Globus pallidus (tissue), 1 donor: ENCODE measurements at places on chromosomes 5 and 9.

DNA sequence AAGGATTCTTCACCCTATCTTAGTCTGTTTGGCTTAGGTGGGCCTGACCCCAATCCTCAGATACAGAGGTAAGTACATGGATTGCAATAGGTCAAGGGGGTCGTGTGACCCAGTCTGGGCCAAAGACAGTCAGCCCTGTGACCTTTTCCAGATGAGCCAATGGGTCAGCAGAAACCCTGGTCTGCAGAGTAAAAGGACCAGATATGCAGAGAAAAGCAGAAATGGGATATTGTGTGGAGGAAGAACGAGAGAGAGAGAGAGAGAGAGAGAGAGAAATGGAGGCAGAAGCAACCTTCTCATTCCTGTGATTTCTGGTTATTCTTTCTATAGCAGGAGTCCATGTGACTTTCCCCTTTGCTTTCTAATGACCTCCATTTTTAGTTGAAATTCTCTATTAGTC lies 40.4 kb upstream of the CRB2 start:
- no peak for DNase-seq

DNA sequence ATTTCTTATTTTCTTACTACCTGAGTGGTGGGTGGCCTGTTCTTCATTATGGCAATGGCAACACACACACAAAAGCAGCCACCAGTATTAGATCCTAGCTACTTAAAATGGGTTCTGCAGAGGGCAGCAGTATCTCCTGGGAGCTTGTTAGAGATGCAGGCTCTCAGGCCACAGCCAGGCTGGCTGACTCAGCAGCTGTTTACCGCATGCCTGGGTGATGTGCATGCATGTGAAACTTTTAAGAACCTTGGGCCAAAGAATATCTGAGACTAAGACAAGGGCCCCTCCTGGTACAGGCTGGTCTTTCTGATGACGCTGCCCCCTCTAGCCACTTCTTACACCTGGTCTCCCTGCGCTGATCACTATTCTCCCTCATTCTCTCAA lies 399.0 kb downstream of the MED10 start:
- no peak for DNase-seq

GRCh38 chr5:111748304-111748763 lies 8.7 kb downstream of the NREP start:
- no peak for DNase-seq

GRCh38 chr5:122849771-122850170 lies 4.4 kb downstream of the SNX24 start:
- DNase-seq = no peak

GRCh38 chr9:5524090-5524489 lies 13.8 kb downstream of the PDCD1LG2 start:
- no peak for DNase-seq

- DNase-seq = no peak
Measured at GRCh38 chr9:35907711-35908503, 1.4 kb upstream of the SPAAR start.

- no peak for DNase-seq
Measured at GRCh38 chr5:112064271-112064701, 307.3 kb upstream of the NREP start.

GRCh38 chr9:132141948-132142594 lies 19.8 kb upstream of the NTNG2 start:
- no peak for DNase-seq

DNA sequence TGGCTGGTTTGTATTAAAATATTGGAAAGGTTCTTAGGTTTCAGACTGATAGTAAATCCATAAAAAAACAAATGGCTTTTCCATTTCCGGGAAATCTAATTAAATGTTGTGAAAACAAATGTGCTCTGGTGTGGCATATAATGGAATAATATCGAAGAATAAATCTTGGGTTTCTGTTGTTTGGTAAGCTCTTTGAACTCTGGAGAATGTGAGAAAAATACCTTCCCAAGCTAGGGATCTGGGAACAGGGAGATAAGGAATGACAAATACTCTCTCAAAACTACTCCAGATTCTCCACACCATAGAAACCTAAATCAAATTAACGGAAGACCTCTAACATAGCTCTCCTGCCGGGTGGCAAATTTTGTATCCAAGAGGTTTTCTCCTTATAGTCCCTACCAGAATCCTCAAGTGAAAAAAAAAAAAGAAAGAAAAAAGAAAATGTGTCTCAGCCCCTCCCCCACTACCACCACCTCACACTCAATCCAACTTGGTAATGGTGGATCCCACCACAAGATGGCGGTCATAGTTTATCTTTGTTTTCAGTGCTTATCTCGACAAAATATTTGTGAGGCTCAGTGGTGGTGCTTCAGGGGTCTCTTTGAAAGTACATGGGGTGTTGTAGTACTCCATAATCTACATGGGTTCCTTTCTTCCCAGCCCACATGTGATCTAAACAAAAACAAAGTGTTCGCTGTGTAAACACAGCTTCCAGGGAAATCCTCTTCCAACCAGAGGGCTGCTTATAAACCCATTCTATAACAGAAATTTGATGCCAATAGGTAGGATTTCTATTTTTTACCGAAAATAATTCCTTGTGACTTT lies 54.5 kb upstream of the FST start:
- DNase-seq = peak; percentile 17

GRCh38 chr9:130535818-130536521 lies 43.4 kb upstream of the FUBP3 start:
- no peak for DNase-seq

DNA sequence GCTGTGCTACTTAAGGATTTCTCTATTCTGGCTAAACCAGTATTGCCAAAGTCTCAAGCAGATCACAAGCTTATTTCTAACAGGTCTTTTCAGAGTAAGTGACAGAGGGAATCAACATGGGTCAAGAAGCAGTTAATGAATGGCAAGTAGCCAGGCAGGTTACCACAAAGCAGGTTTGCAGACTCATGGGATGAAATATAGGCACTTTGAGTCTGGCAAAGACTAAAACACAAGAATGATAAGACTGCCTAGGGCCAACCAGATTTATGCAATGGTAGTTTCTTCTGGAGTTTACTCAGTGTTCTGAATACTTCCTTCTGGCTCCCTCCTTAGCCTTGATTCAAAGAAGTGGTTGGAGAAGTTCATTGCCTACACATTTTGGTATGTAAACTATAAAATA lies 3.6 kb downstream of the HMGCS1 start:
- DNase-seq = no peak

DNA sequence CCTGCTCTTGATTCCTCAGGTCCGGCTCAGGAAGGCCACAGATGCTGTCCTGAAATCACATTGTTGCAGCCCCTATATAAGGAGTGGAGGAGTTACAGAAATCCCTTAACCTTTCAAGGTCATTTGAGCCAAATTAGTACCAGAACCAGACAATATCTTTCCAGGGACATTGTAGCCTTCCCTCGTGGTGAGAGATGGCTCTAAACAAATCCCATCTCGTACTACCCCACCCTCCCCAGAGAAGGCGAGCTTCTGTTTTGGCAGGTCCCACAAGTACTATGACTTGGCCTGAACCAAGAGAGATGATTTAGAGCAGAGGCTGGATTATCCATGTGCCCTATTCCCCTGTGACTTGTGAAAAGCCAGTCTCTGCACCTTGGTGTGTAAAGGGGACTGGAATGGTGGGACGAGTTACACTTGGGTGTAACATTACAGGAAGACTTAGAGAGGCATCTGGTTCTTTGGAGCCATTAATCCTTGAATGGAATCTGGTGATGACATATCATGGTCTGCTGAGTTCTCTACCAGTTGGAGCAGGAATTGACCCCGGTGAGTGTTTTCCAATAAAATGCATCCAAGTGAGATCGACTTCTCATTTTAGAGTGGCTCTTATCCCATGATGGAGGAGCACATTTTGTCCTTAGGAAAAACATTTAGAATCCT lies at the start of gene FAM240B:
TSS of gene FAM240B (minus strand) at position 51 of the 663 bp plus-strand sequence. CDS start 16,134 bp downstream, outside the sequence.
- no peak for DNase-seq

- DNase-seq = no peak
Measured at GRCh38 chr5:158456756-158457155, 597.8 kb upstream of the CLINT1 start.

GRCh38 chr5:177553671-177554429 lies 513 bp downstream of the FAM193B start:
- no peak for DNase-seq

DNA sequence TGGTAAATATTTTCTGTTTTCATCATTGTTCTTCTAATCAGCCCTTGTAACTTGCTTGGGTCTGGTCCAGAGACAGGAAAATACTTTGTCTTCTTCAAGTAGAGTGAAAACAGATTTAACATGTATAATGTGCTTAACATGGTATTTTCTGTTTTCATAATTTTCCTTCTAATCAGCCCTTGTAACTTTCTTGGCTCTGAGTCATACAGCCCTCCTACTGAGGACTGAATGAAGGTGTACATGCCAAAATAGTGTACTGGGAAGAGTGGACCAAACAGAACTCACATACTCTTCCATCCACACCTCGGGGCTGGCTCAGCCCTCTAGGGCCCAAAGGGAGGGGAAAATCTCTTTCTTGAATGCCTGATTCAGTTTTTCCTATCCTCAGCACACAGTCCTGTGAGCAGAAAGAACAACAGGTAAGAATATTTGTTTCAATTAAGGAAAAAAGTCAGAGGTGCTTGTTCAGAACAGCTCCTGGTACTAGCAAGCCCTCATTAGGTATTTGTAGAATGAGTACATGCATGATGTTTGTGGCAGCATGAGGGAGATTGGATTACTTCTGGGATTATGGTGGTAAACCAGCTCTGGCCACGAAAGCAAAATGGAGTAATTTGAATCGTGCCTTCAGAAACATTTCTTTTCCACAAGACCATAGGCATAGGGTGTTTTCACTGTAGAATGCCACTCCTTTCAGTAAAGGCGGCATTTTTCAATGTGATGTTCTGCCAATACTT lies 24.2 kb upstream of the MACIR start:
- DNase-seq = no peak

DNA sequence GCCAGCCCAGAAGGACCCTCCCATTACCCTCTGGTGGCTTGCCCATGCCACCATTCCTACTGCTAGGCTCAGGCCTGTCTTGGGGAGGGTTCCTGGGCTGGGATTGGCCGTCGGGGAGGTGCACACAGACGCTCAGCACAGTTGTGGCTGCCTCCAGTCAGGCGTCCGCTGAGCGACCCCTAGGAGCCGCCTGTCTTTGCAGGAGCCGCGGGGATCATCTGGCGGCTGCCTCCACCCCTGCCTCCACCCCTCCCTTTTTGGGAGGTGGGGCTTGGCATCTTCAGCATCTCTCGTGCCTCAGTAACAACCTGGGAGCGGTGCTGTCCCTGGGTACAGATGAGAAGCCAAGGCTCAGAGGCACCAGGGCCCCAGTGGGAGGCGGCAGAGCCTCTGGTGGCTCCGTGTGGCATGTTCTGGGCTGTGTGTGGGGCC lies 39.6 kb downstream of the RXRA start:
- DNase-seq = no peak

DNA sequence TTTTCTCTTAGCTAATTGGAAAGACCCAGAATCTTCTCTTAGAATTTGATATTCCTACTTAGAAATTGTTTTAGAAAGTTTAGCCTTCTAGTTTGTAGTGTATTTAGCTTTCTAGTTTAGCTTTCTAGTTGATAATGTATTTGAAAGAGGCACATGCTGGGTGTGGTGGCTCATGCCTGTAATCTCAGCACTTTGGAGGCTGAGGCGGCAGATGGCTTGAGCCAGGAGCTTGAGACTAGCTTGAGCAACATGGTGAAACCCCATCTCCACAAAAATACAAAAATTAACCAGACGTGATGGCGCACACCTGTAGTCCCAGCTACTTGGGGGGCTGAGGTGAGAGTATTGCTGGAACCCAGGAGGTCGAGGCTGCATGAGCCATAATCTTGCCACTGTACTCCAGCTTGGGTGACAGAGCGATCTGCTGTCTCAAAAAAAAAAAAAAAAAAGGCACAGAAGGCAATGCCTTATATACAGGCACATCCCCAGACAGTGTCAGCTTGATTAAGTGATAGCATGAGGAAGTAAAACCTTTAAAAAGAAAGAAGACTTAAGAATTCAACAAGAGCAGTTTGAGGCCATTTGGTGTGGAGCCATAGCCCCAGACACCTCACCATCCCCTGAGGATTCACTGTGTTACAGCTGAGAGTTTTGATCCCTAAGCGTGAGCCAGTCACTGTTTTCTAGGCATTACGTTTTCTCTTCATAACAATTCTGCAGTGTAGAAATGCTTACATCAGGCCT lies 34.6 kb downstream of the ZSWIM6 start:
- DNase-seq = no peak

- no peak for DNase-seq
Measured at GRCh38 chr5:39584927-39585326, 160.1 kb upstream of the DAB2 start.

DNA sequence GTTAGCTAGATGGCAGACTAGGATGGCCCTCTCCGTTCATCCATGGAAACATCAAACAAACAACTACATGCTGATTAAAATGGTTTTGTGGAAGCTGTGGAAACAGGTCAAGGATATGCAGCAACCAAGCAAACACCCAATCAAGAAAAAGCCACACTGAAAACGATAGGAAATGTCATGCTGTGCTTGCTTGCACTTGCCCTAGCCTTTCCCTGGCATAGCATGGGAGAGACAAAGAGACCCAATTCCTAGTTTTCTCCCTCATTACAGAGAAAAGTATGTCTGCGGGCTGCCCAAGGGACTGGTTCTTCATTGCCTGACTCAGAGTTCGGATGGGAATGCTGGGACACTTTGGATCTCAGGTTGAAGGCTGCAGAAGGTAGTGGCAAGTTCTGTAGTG lies 98.7 kb downstream of the FANCC start:
- DNase-seq = no peak

DNA sequence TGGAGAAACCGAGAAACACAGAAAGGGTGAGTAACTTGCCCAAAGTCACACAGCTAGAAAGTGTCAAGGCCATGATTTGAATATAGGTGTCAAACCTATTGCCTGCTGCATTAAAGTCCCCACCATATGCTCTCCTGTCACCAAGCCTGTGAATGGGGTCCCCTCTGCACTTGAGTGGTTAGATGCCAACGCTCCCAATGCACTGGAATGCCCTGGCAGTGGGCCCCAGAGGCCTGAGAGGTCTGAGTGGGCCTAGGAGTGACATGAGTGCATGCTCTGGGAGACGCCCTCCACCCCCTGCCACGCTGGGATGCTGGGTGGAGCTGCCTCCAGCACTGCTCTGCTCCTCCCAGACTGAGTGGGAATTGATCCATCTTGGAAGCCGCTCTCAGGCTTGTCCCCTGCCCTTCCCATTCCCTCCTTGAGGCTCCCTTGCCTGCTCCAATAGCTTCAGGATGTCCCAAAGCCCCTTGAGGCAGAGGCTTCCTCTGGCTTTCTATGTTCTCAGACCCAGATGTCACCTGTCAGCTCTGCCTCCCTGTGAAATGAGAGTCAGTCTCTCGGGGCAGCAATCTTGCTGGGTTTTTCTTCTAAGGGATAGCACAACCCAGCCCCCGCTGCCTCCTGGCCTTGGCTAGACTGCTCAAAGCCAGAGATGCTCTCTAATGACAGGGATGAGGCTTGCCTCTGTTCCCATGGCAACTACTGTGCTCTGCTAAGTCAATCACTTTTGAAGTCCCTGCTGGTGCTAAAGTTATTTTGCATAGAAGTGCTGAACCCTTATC lies 6.6 kb upstream of the ARSI start:
- no peak for DNase-seq

- DNase-seq = peak; percentile 11
Measured at GRCh38 chr9:98429613-98430012, 174.2 kb upstream of the TBC1D2 start.

DNA sequence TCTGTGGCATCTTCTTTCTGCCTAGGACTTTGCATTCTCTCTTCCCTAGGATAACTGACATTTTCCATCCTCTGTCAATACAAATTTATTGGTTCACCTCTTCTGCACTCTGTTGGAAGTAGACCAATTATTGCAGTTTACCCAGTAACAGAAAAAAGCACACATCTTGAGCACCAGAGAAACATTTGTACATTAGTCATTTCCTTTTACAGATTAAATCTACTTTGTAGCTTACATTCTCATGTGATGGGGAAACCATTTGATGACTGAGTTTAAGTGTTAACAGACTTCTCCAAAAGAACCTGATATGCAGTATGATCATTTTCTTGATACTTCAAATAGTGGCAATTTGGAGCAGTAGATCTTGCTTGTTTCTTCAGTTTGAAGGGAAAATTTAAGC lies 1098.8 kb downstream of the DTWD2 start:
- no peak for DNase-seq
